ENCODE measurements at places on chromosomes 11 and 22.

DNA sequence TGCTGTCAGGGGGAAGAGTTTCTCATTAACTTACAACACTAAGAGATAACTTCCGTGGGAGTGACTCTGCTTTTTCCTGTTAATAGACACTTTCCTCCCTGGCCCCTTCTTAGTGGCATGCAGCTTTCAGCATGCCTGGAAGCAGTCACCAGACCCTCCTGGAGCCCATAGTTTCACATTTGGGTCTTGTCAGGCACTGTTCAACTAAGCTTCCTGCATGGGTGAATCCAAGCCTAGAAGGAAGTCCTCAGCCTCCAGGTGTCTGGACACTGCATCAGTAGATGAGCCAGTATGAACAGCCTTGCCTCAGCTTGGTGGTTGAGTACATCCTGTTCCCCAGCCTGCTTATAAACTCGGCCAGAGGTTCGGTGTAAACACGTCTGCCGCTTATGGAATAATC, 68.1 kb downstream of the PPP6R3 start:
- no peak for DNase-seq

- no peak for DNase-seq
Measured at GRCh38 chr22:17131686-17132085, 10.5 kb upstream of the TMEM121B start.

GRCh38 chr11:2271077-2271326, 614 bp upstream of the ASCL2 start:
- no peak for DNase-seq

DNA sequence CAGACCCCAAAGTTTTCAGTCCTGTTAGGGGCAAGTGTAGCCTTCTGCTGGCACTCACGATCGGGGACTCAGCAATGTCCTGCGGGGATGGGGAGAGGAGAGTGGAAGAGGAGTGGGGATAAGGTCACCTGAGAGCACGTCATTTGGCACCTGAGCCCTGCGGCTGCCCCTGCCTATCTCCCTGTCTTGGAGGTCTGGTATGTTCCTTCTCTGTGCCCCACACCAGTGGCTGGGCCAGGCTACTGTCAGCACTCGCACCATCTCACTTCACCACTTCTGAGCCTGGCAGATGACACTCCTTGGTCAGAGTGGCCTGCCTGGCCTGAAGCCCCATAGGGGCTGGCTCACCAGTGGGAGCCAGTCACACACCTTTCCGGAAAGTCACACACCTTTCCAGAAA, 20.1 kb upstream of the CHADL start:
- no peak for DNase-seq

- DNase-seq = no peak
Measured at GRCh38 chr11:64100360-64100759, 64.6 kb downstream of the FLRT1 start.

GRCh38 chr11:43278193-43278956, 33.4 kb upstream of the API5 start:
- DNase-seq = no peak

- no peak for DNase-seq
Measured at GRCh38 chr11:79678780-79679452, 238.1 kb upstream of the TENM4 start.

DNA sequence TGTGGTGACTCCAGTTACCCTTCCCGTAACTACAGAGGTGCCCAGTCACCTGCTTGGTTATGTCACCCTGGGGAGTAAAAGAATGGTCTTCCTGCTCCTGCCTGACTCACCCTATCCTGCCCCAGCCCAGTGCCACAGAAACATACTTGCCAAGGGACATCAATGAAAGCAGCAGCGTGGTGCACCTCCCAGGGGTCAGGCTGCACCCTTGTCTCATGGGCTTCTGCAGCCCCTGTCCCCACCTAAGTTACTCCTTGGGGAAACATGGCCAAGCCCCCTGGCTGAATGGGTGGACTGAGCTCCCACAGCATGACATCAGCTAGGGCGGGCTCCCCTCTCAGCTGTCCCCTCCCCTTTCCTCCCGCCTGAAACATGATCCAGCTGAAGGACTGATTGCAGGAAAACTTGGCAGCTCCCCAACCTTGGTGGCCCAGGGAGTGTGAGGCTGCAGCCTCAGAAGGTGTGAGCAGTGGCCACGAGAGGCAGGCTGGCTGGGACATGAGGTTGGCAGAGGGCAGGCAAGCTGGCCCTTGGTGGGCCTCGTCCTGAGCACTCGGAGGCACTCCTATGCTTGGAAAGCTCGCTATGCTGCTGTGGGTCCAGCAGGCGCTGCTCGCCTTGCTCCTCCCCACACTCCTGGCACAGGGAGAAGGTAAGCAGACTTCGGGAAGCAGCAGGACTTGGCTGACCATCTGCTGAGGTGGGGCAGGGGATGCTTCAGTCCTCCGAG, at the start of gene HTR3A:
HTR3A (plus strand) TSS at position 368 of the 730 bp plus-strand sequence; CDS start at position 586, 218 bp downstream.
- DNase-seq = no peak

- no peak for DNase-seq
Measured at GRCh38 chr11:133732109-133732674, 113.1 kb downstream of the SPATA19 start.

- DNase-seq = no peak
Measured at GRCh38 chr22:49281467-49282340, 546.0 kb downstream of the BRD1 start.

- DNase-seq = no peak
Measured at GRCh38 chr11:80911666-80912065, 1470.8 kb upstream of the TENM4 start.

- DNase-seq = peak; percentile 64
Measured at GRCh38 chr11:119356349-119357031, 10.0 kb upstream of the MFRP start.

GRCh38 chr11:13315517-13316432, 38.2 kb downstream of the BMAL1 start:
- DNase-seq = no peak

DNA sequence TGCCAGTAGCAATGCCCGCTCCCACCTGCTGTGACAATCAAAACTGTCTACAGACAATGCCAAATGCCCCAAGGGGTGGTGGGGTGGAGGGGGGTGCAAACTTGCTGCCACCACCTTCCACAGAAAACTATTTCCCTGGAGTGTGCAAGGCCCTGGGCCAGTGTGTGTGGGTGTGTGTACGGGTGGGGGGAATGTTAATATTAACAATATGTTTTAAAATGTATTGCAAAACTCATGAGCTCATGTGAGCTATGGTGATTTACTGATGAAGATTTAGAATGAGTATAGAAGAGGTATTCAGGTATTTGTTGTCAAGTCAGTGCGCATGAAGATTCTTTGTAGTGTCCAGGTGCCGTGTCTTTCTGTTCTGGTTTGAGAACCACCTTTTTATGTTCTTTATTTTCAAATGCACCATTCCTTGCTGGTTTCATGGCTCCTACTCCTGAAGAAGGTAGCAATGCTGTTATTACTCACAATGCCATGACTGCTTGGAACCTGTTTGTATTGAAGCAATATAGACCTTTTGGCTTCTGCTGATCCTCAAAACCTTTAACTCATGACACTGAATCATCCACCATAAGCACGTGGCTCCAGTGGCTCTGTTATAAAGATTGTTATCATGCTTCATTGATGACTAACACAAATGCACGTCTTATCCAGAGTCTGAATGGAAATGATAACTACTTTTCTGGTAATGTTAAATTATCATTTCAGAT, 29.9 kb upstream of the AQP11 start:
- no peak for DNase-seq

All from T follicular helper cell (primary cell).